ENCODE measurements at places on chromosomes 5 and 9.

- no peak for DNase-seq
Measured at GRCh38 chr5:1973391-1974013, 90.8 kb upstream of the IRX4 start.

DNA sequence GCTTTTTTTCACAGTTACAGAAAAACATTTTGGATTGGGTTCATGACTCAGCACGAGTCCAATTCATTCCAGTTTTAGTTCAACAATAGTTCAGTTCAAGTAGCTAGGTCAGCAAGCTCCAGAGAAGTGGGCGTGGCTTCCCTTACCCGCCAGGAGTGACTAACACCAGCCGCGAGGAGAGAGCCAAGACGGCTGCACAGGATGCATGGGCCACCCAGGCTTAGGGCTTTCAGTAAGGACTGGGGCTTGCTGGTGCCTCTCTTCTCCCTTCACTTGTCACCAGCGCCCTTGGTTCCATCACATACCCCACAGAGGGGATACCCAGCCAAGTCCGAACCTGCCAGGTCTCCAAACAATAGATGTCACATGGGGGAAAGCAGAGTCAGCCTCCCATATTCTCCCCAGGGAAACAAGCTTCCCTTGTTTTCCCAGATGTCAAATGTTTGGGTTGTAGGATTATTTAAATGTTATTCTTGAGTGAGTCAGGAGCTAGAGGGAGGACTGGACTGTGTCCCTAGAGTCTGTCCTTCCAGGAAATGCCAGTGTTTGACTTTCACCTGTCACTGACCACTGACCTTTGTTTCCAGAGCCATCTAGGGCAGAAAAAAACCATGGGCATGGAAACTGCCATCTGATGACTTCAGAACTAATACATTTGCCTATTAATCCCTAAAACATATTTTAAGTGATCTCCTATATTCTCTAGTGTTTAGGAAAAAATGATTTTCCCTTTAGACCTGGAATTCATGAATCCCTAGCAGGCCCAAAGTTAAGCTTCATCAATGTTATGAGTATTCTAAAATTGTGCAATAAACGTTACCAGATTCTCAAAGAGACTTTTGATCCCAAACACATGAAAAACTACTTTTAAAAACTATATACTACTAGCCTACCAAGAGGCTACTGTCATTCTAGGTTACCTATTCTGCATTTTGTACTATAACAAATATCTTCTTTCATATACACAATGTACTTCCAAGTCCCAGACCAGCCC, 51.9 kb downstream of the NIPAL4 start:
- DNase-seq = peak; percentile 44

GRCh38 chr5:43484106-43484849, 613 bp upstream of the TMEM267 start:
- peak; percentile 84 for DNase-seq

DNA sequence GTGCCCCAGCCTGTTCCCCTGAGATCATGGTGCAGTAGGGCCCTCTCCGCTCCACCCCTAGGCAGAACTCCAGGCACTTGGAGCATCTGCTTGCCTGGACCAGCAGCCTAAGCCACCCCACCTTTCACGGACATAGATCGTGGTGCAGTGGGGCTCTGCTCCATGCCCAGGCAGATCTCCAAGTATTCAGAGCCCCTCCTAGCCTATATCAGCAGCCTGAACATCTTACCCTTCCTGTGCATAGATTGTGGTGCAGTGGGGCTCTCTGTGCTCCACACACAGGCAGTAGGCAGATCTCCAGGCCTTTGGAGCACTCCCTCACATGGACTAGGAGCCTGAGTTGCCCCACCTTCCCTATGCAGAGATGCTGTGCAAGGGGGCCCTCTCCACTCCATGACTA, 103.0 kb downstream of the GLIS3 start:
- no peak for DNase-seq

DNA sequence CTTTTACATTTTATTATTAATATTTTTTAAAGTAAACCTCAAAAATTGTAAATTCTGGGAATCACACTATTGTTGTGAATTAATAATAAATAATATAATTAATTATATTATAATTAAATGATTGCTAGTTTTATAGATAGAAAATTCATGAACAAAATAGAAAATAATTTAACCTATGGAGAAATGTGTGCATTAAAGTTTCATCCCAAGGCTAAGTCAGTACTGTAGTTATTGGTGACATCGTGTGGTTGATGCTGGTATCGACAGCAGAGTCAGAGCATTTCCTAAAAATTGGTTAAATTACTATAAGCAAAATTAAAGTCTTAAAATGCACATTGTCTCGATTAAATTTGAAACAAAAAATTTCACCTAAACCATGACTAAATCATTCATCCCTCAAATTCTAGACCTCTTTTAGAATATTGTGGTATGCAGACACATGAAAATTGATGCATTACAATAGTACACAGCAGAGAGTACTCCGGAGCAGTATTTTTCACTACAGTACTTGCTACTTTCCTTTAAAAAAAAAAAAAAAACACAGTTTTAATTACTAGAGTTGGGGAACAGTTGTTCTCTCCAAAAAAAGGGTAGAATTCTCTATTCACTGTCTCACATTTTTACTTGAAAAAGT, 73.9 kb downstream of the RORB start:
- no peak for DNase-seq

GRCh38 chr5:168131519-168131918, 159.9 kb upstream of the WWC1 start:
- DNase-seq = no peak

DNA sequence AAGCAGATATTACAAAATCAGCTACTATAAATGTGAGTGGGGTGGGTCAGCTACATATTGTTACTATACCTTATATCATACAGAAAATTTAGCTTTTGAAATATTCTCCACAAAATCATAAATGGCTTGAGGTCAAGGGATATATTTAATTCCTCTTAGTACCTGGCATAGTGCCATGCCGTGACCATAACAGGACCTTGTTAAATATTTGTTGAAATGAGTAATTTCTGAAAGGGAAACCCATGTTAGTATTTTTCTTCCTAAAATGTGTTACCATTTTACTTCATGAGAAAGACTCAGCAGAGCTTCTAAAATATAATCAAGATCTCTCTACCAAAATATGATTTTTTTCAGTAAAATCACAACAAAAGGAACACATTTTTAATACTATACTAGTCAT, 14.8 kb downstream of the ATP10B start:
- no peak for DNase-seq

DNA sequence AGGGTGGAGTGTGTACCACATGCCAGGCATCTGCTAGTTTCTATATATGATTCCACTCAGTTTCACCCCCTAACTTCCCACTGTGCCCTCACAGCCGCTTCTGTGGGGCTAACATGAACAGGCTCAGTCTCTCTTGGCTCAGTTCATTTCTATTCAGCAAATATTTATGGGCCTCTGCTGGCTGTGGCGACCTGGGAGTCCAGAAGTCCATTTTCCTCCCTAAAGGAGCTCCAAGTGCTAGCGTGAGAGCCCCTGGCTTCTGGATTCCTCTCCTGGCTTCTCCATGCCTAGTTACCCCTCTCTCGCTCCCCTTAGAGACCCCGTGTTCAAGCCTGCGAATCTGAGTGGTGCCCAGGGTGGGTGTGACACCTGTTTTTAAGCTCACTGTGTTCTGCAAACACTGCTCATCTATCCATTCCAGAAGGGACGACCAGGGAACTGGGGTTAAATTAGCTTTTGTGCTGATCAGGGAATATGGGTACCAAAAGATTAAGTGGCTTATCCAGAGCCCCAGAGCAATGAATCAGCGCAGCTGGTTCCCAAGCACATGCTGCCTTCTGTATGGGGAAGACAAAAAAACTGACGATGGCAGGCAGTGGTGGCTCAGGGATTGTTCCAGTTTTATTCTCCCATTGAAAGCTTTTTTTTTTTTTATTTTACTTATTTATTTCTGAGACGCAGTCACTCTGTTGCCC, 57.6 kb downstream of the HMCN2 start:
- no peak for DNase-seq

DNA sequence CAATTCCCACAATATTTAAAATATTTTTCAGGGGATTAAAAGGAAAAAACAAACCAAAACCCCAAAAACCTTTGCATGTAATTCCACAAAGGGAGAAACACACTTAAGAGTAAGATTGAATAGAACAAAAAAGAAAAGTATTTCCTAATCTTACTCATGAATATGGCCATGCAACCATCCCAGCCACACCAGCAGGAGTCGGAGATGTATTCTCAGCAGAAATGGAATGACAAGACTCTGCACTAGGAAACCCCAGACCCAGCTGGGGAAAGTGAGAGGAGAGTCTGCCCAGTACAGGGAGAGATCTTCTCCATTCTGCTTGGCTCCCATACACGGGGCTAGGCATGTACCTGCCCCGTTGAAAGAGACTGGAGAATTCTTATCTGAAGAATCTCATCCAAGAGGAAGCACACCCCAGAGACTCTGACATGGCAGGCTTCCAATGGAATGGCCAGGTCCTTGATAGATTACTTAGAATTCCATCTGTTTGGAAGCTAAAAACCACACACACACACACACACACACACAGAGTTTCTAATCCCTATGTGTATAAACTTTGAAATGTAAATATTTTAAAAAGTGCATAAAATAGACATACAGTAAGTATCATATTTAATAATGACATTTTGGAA, 118.8 kb downstream of the GADD45G start:
- no peak for DNase-seq

GRCh38 chr5:115542086-115542485, 2.5 kb downstream of the FEM1C start:
- DNase-seq = no peak

GRCh38 chr5:100792781-100793180, 110.3 kb downstream of the ST8SIA4 start:
- DNase-seq = no peak

DNA sequence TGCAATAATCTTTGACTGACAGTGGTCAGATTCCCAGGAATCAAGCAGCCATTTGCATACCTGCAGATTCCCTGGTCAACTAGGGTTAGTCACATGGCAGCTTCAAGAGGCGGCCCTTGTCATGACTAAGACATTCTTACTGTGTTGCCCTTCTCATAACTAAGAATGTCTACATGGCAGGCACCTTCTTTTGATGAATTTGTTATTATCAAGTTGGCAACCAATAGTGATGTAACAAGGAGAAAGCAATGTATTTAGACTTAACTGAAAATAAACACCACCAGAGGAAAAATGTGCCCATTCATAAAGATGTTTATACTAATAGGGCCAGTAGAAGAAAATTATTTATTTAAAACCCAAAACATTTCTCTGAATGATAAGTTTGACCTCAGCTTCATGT, 215.6 kb downstream of the TLE1 start:
- DNase-seq = no peak

DNA sequence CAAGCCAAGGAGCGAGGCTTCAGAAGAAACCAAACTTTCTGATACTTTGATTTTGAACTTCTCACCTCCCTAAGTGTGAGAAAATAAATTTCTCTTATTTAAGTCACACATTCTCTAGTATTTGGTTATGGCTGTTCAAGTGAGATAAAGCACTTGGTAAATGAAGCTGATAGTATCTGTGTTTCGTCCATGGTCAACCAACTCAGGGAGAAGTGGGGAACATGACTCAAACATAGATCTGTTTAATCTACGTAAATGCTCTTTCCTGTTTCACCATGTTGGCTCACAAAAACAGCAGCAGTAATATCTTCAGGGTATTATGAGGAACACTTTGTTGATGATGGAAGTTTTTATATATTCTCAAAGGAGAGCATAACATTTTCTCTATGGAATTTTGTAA, 2167.2 kb upstream of the C9orf72 start:
- no peak for DNase-seq

- DNase-seq = no peak
Measured at GRCh38 chr5:155678371-155678770, 648.6 kb upstream of the SGCD start.

DNA sequence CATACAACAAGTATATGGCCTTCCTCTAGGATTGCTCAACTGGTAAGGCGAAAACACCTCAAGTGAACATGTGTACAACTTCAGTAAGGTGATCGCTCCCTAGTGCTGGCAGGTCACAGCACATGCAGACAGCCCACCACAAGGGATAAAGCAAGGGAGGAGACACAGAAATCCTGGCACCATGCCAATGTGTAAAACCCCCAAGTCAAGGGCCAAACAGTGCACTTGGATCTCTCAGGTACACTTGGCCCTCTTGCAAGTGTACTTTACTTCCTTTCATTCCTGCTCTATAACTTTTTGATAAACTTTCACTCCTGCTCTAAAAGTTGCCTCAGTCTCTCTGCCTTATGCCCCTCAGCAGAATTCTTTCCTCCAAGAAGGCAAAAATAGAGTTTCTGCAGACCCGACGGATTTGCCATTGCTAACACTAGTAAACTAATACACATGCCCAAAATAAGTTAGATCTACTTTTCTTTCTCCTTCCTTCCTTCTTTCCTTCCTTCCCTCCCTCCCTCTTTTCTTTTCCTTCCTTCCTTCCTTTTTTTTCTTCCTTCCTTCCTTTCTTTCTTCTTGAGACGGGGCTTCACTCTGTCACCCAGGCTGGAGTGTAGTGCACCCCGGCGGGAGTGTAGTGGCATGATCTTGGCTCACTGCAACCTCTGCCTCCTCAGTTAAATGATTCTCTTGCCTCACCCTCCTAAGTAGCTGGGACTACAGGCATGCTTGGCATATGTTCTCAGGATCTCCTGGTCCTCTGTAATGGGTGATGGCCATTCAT, 6.8 kb upstream of the LNPEP start:
- no peak for DNase-seq

DNA sequence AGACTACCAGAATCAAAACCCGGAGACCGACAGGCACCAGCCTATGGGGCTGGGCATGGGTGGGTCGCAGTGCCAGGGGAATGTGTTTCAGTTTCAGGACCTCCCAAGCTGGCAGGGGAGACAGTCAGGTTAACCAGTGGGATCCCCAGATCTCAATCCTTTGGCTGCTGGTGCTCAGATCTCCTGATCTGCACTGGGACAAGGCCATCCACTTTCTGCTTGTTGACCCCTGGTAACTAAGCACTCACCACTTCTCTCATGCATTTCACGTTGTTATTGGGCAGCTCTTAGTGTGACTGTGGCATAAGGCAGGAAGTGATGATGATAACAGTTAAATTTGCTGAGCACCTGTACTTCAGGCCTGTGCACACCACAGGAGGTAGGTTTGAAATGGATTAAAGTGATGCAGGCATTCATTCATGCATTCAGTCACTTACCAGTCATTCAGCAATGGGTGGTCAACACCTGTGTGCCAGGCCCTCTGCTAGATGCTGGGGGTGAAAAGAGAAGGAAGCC, 42.1 kb upstream of the STXBP1 start:
- no peak for DNase-seq

- DNase-seq = no peak
Measured at GRCh38 chr5:119022017-119022745, 33.8 kb upstream of the DTWD2 start.

DNA sequence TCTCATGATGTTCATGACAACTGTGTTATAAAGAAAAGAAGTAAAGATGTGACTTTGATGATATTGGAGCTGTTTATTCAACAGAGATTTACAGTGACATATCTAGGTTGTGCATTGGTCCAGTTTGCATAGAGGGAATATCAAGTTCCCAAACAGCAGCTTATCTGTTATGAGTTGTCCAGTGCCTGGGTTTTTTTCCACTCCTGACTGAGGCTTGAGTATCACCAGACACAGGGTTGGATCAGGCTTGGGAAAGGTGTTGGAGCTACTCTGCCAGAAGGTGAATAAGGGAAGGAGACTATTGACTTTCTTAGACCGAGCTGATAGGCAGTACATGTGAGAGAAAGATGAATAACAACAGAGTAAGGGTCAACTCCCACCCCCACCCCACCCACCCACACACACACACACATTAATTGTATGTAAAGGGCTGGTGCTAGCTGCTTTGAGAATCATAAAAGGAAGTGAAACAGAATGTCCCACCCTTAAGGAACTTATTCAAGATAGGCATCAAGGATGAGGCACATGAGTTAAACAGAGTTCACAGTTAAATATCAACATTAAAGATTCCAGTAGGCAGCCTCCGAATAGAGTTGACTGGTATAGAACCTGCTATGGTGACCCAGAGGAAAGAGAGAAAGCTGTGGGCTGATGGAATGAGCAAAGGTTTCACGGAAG, 33.0 kb upstream of the RASGRF2 start:
- DNase-seq = no peak
